ENCODE measurements at places on chromosomes 5 and 9.

DNA sequence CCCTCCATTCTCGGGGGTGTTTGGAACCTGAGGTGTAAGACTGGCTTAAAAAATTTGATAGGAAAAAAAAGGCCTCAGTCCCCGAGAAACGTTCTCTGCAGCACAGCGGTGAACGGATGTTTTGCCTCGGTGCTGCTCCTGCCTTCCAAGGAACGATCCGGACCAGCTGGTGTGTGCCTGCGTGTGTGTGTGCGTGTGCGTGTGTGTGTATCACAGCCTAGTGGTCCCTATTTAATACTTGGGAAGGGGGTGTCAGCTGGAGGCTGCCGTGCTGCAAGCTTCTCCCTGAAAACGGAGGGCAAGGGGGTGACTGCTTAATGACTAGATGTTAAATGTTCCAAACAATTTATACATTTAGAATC, 76.9 kb downstream of the LHX2 start:
- DNase-seq: peak; percentile 7

DNA sequence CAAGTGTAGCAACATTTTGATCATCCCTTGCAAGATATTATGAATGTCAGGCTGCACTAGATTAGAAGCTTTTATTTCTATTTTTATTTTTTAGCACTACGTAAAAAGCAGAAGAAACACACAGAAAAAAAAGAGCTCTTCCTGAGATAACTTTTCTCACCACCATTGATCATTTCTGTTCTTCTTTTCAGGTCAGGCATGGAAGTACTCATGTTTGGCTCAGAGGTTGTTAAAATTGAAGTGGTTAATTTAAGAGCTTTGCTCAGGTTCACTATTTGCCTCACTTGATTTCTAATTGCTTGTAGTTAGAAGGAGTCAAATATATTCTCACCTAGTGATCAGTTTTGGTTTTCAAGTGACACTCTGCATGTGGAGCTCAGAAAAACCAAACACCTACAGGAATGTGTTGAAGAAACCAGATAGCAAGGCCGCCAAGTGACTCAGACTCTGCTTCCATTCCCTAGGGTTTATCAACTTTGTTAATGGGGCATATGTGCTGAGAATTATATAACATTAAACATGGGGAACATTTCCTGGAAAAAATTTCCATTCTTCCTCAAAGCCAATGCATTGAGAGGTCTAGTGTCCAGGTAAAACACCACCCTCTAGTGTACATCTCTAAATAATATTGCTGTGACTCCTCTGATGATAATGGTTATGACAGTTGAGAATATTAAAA, 679.8 kb downstream of the CETN3 start:
- DNase-seq: no peak

GRCh38 chr5:155938051-155938450, 388.9 kb upstream of the SGCD start:
- no peak for DNase-seq

DNA sequence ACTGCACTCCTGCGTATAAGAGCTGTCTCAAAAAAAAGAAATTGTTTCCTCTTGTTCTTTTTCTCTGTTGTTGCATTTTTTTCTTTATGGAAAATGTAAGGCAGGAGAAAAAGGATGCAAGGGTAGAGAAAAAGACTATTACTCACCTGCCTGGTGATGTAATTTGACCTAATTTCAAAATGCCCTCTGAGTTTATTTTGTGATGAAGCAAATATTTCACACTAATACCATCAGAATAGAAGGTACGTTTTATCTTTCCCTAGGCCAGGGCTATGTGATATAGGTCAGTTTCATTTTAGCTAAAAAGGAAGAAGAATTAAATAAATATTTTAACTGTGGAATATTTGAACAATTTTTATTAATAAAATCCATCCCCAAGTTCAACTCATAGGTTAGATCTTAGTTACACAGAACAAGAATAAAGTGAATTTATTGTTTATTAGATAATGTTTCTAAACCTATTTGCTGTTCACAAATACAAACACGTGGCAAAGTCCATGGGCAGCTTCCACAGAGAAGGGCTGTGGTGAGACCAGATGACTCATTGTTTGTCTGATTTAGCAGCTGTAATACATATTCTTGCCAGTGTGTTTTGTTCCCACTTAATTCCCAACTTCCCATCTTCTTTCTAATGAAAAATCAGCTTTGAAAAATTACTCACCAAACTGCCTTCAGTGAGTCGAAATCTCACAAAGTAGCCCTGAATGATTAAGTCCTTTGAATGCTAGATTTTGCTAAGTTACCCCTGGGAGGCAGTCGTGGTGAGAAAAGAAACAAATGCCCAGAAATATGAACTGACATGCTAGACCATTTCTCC, 52.8 kb upstream of the CCDC112 start:
- DNase-seq: no peak

DNA sequence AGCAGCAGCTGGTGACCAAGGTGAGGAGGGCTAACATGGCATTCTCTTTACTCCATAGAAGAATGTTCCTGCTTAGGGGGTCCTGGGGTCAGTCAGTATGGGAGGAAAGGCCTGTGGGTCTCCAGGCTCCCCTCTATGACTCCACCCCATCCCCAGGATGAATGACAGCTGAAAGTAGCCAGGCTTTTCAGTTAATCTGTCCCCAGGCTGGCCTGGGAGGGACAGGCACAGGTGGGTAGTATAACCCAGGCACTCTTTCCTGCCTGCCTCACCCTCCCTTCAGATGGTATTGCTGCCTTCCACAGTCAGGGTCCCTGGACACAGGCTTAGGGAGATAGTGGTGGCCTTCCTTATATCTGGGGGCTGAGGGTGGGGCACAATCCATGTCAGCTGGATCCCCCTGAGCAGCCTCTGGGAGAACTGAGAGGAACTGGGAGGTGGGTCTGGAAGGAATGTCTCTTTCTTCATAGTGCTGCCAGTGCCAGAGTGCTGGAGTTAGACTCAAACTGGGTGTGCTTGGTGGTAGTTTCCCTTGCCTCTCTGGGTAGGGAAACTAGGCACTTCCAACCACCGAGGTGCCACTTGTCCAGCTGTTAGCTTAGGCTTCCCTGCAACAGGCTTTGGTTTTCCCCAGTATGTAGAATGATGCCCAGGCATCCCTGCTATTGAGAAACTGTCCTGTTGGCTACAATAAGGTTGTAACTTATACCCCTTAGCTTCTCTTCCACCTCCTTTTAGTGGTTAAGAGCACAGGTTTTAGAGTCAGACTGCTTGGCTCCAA, 27.8 kb downstream of the LARP1 start:
- no peak for DNase-seq

GRCh38 chr5:131766689-131767088, 30.1 kb downstream of the FNIP1 start:
- no peak for DNase-seq

DNA sequence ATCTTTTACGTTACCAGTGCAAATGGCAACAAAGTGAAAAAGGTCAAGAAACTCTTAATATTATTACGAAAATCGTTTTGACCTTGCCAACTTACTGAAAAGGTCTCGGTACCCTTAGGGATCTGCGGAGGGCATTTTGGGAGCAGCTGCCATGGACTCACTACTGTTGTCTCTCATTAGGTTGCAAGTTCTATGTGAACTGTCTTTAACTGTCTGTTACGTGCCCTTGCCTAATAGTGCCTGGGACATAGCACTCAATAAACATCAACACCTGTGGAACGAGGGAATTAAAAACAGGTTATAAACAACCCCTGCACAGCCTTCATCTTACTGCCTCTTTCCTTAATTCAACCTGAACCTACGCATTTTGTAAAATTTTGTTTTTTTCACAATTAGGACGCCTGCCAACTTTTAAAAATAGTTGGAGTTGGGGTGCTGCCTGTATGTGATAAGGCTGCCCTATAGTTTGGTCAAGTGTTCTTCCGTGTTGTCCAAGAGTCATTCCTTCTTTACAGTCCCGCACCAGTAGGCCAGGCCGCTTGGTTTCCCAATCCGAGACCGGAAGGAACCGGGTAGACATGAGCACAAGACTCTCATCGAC, 527 bp upstream of the SREK1 start:
- no peak for DNase-seq

GRCh38 chr5:34530637-34531036, 125.5 kb upstream of the RAI14 start:
- no peak for DNase-seq

GRCh38 chr9:124814164-124814535, 37.2 kb downstream of the OLFML2A start:
- DNase-seq: no peak

- DNase-seq: no peak
These were observed 37.5 kb upstream of the RXRA start for GRCh38 chr9:134288746-134289145.

GRCh38 chr5:75435096-75435495, 76.3 kb downstream of the CERT1 start:
- no peak for DNase-seq

- no peak for DNase-seq
These were observed 191.3 kb downstream of the TTC39B start for GRCh38 chr9:15115702-15116101.

DNA sequence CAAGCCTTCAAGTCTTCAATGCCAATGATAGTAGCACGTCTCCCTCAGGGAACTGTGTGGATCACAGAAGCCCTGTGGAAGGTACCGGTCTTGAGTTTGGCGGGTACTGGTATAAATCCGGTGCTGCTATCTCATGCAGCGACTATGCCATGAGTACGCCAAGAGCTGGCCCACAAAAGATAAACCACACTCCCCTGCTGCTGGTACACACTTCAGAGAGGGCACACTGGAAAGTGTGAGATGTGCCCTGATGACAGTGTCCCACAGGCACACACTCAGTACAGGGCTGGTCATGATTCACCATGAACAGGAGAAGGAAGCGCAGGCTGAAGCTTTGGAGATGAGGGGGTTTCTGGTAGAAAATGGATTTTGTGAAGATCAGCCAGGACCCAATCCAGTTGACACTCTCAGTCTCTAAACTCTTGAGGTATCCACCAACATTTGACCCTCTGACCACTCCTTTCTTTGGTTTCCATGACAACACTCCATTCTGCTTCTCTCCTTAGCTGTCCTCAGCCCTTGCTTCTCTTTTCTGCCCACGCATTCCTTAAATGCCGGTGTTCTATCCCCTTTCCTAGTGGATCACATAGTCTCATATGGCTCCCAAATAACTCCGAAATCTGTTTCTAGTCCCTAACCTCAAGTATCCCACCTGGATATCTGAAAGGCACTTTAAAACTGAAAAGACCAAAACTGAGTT, 5.1 kb downstream of the AMACR start:
- no peak for DNase-seq
